AG04450 (cell line): ENCODE measurements at places on chromosomes 3 and 15. TPM values are rescaled to one million over a fixed set of nuclear protein-coding genes. Genes with fewer than 3 reads are reported as not detected.

Gene C2CD4B
- not detected in 2 replicates for polyA plus RNA-seq

Gene CCR4
- polyA plus RNA-seq, result not detected in 2 replicates

DNA sequence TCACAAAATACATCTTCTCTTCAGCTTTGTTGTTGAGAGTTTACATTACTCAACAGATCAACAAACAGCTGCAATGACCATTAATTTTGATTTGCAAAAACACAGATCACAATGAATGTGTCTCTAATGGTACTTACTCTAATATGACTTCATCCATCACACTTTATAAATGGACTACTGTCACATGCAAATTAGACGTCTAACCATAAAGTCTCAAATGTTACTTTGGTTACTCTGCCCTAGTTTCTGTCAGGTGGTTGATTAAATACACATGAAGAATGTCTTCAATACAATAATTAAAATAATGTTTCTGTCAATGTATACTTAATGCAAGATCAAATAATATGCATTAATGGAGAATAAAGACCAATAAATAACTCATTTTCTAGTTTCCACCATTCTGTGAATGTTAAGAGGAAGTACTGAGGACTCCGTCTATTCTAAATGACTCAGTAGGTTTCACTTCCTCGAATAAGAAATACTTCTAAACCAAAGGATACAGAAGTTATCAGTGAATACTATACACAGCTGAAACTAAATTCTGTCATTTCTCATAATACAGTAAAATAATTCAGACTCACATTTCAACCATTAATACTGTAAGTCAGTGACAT is 145.8 kb downstream of the CBLB start:
- DNase-seq, result no peak

- no peak for DNase-seq
Measured at GRCh38 chr3:189714991-189715961, 84.1 kb downstream of the TP63 start.

DNA sequence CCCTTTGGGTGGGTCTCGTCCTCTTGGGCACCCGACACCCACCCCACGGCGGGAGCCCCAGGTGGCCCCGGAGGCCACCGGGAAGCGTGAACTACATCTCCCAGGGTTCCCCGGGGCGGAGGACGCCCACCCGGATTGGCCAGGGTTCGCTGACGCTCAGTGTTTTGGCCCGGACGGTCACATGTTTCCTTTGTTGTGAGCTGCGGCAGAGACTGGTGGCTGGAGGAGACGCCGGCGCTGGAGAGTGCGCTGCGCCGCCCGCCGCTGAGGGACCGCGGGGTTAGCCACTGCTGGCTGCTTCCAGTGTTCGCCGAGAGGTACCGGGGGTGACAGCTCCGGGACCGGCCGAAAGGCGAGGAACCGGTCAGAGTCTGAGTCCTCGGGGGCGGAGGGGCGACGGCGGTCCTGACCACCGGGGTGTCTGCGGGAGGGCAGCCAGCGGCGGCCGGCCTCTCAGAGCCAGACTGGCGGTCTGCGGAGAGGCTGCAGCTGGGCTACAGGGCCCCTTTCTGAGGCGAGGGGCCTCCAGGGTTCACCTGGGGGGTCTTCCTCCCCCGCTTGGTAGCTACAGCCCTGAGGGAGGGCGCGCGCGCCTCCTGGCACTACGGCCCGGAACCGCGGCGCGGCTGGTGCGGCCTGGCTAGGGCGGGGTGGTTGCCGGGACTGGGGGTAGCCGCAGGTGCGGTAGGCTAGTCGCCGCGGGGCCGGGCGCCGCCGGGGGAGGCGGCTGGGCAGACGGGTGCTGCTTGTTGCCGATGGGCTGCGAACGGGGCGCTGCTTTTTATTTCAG is at the start of gene KLHL24:
Gene KLHL24, plus strand, starts transcription at position 193 of the 790 bp plus-strand sequence. CDS start 14,734 bp downstream, outside the sequence.
- DNase-seq, result peak; percentile 79

GRCh38 chr3:134667406-134667805 is 16.6 kb upstream of the KY start:
- DNase-seq, result no peak

DNA sequence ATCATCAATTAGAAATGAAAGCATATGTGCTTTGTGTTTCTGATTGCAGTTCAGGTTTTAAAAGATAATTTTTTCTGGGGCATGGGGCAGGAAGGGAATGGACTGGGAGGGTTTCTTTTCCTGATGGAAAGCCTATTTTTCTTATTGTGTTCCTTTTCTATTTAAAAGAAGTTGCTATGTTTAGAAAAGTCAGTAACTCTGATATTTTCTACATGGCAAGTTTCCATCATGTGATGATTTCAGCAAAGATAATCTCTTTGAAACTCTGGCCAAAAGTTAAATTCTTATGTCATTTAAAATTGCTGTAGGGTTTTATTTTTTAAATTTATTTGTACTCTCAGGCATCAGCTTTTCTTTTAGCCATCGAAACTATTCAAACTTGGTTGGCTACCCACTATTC is 601.2 kb downstream of the FOXP1 start:
- DNase-seq, result no peak

DNA sequence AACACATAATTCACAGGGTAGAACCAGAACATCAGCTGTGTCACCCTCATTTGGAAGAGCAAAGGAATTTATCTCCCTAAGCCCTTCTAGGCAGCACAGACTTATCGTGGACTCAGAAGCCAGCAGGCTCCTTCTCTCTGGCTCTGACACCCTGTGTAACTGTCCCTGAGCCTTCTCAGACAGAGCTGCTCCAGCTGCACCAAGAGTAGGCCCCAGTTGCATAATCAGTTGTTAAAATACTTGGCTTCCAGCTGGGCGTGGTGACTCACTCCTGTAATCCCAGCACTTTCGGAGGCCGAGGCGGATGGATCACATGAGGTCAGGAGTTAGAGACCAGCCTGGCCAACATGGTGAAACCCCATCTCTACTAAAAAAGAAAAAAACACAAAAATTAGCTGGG is 49.4 kb upstream of the ACVR2B start:
- no peak for DNase-seq

DNA sequence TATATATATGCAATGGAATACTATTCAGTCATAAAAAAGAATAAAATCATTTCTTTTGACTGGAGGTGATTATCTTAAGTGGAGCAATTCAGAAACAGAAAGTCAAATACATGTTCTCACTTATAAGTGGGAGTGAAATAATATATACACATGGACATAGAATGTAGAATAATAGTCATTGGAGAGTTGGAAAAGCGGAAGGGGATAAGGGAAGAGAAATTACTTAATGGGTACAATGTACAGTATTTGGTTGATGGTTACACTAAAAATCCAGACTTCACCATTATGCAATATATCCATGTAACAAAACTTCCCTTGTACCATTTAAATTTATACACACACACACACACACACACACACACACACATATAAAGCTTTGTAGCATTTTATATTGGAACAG is 84.3 kb downstream of the RAP2B start:
- no peak for DNase-seq

DNA sequence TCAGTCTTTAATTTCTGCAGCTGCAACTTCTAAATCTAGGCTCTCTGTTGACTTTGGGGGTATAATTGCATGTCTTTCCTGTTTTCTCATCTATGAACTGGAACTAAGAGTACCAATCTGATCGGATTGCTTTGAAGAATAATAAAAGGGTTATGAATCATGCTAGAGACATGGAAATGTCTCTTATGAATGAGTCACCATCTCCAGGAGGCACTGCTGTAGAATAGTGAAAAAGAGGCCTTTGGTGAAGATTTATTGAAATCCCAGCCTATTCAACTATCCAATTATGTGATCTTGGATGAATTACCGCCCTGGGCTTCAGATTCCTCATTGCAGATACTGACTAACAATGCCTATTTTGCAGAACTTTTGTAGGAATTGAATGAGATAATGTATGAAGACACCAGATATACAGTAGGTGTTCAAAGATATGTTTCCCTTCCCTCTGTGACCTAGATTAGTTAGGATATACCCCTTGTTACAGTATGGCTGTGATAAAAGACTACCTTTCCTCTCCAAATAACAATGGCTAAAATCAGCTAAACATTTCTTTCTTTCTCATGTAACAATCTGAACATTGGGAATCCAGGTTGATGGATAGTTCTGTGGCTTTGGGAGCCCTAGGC is 11.5 kb upstream of the CMTM8 start:
- DNase-seq, result no peak

DNA sequence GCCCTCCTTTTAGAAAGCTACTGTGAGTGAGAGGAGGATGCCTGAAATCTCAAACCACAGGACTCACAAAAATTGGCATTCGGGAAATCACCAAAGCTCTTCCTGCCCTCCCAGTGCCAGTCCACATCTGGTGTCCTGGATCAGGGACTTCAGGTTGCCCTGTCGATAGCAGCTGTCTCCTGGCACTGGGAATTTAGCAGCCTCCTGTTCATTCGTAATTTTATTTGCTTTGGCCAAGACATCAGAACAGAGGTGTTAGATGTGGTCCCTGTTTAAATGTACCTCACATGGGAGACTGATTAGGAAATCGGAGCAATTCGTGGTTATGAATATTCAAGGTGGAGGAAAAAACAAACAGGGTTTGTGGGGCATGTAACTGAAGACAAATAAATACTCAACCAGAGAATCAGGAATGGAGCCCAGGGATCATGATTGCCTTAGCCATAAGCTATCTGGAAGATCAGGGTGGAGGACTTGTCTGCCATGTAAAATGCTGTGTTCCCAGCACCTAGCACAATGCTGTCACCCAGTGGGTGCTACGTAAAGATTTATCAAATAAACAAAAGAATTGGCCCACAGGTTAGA is 265.2 kb upstream of the PROK2 start:
- no peak for DNase-seq

DNA sequence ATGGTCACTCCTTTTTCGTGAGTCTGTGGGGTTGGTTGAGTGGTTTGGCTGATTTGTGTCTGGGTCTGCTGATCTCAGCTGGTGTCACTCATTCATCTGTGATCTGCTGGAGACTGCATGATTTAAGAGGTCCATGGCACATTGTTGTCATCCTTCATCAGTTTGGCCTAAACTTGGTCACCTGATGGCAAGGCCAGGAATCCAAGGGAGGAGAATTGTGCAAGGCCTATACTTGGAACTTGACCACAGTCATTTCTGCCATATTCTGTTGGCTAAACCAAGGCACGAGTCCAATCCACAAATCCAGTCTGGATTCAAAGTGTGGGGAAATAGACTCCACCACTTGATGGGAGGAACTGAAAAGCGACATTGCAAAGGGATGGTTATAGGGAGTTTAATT is 67.6 kb downstream of the CMTM8 start:
- DNase-seq, result no peak

- DNase-seq, result no peak
Measured at GRCh38 chr3:152910211-152910610, 75.3 kb downstream of the P2RY1 start.

DNA sequence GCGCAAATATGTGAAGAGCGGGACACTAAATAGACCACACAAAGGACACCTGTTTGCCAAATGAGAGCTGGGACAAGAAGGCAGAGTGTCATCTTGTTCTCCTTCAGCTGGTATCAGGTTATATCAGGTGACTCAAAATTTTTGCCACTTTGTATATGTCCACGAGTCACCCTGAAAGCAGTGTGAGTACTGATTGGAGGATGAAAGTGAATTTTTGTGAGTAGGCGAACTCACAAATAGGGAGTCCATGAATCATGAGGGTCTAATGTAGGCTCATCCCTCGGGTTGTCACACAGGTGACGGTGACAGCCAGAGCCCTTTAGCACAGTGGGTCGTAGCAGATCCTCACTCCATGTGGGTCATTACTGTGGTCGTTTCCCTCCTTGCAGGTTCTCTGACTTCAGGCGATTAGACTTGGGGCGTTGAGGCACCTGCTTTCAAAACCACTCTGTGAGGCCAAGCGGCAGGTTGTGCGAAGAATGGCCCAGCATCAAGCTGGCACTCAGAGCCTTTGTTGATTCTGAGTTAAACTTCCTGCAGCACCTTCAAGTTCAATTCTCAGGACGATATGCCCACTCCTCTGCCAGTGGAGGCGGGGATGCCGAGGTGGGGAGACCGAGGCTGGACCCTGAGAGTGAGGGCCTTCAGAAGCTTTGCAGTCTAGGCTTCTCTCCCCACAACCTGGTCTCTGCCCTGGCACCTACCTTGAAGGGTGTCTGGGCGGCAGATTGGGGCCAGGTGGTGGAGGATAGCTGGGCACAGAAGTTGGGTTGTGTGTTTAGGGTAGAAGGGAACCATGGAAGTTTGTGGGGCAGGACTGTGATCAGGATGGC is 173.8 kb downstream of the SMAD6 start:
- DNase-seq, result no peak

GRCh38 chr3:68924897-68925296 is 7.5 kb downstream of the TAFA4 start:
- no peak for DNase-seq

GRCh38 chr3:190249414-190249813 is 72.8 kb downstream of the CLDN1 start:
- DNase-seq, result no peak
